ENCODE measurements at places on chromosomes 1 and 21.

DNA sequence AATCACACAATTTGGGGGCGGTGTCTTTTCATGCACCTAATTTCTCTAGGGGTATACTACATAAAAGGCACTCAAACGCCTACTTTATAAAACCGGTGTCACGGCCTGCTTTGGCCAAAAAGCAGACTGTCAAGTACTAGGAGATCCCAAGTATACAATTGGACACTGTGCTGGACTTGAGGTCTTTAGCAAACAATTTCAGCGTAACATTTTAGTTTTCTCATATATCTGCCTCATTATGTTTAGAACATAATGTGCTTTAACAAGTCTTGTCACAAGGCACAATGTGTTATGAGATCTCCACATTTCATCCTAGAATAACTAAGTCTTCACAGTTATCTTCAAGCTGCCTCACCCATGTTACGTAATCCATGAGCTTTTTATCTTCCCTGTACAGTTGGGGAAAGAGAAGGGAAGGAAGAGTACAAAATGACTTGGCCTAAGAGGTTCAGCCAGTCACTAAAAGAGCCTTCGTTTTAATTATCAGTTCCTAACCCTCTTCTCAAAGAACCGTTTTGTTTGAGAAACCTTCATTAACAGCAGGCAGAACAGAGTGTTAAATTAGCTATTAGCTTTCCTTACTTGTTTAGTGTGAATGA is 1.7 kb downstream of the SSX2IP start:
- no peak for DNase-seq

GRCh38 chr1:239742416-239743109 is 349.1 kb upstream of the FMN2 start:
- no peak for DNase-seq

DNA sequence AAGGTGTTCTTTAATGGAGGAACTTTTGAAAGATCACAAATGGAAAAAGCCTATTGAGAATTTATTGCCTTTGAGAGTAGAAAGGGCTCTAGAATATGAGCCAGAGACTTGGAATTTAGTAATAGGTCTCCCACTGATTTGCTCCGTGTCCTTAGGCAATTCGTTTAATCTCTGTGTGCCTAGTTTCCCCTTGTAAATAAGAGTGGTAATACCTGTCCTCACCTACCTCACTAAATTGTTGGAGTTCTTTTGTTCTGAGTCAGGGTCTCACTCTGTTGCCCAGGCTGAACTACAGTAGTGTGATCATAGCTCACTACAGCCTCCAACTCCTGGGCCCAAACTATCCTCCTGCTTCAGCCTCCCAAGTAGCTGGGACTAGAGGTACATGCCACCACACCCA is 15.0 kb upstream of the TEKT2 start:
- DNase-seq: no peak

GRCh38 chr1:171740356-171740863 is 1.5 kb downstream of the VAMP4 start:
- DNase-seq: no peak

GRCh38 chr1:245956225-245956624 is 550.9 kb downstream of the SMYD3 start:
- DNase-seq: peak; percentile 75

DNA sequence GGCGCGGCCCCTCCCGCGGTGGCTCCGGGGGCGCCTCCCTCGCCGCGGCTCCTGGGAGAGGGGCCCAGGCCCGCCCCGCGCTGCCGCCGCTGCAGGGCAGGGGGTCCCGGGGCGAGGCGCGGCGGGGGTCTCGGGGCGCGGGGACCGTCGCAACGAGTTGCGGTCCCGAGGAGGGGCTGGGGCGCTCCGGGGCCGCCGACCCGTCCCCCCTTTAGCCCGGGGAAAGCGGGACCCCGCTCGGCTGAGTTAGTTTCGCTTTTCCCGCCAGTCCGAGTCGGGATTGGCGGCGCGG is 493 bp downstream of the SPSB1 start:
- DNase-seq: no peak

- DNase-seq: peak; percentile 78
Observed at GRCh38 chr1:230917284-230918135, 49.2 kb upstream of the C1orf198 start.

- no peak for DNase-seq
Observed at GRCh38 chr1:234173968-234174367, 199.3 kb upstream of the COA6 start.

DNA sequence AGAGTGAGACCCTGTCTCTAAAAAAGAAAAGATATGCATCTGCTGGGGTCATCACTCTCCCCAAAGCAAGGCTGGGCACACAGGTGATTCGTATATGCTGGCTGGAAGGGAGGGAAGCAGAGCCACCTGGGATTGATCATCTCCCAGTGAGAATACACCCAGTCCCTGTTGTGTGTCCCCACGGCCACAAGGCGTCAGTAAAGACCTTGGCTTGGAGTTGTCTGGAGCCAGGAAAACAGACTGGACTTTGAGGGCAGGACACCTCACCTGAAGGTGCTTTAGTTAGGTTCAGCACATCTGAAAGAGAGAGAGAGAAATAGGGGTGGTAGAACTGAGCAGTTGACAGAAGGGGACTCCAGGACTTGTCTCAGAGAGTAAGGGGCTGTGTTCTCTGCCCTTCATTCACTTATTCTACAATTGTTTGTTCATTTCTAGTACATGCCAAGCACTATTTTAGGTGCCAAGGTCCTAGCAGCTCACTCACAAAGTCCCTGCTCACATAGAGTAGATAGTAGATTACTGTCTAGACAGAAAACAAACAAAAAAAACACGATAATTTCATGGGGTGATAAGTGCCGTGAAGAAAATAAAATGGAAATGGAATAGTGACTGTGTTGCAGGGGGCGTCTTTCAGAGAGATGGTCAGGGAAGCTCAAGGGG is 13.5 kb downstream of the CITED4 start:
- DNase-seq: peak; percentile 32

DNA sequence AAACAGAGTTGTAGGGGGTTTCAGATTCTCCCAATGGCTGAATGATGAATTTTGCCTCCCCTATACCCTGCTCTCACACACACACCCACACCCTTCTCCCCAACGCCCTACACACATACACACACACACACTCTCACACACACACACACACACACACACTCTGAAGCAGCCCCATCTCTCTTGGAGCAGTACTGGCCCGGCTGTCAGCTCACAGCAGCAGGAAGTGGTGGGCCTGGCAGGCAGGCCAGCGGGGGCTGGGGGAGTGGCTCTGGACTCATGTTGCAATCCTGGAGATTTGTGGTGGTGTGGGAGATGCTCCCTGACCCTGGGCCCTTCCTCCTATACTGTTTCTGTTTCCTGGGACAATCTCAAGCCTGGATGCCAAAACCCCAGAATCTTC is 2.2 kb downstream of the IKBKE start:
- DNase-seq: peak; percentile 45

- DNase-seq: no peak
Observed at GRCh38 chr1:14748151-14748550, 149.7 kb downstream of the KAZN start.

DNA sequence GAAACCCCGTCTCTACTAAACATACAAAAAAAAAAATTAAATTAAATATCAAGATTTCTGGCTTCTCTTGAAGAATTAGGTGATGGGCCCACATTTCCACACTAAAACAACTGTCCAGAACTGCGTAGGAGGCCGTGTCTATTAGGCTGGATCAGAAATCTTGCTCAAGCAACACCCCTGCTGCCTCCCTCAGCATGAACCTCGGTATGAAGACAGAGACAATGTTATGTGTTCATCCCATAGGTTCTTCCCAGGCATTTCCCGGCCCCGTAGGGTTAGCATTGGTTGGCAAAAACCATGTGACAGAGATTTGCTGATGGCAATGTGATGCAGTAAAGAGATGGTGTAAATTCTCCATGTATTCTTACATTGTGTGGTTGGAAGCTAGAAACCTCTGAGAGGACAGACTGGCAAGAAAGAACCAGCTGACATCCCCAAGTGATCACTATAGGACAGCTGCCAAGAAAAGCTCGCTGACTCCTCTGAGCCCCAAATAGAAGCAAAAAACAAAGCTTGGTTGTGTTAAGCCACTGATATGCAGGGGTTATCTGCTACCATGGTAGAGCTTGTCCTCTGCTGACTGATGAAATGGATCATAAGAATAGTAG is 34.5 kb downstream of the EBNA1BP2 start:
- DNase-seq: no peak

- no peak for DNase-seq
Observed at GRCh38 chr1:33517596-33518250, 45.3 kb downstream of the ZSCAN20 start.

- DNase-seq: no peak
Observed at GRCh38 chr21:34261841-34262468, 101.9 kb upstream of the KCNE2 start.

DNA sequence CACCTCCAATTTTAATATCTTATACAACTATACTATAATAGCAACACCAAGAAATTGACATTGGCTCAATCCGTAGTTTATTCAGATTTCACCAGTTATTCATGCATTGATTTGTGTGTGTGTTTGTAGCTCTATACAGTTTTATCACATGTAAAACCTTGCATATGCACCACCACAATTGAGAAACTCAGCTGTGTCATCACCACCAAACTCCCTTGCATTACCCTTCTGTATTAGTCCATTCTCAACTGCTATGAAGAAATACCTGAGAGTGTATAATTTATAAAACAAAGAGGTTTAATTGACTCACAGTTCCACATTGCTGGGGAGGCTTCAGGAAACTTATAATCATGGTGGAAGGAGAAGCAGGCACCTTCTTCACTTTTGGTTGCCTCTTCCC is 162.1 kb downstream of the PATJ start:
- DNase-seq: no peak

GRCh38 chr1:20787029-20787839 is at the start of gene HP1BP3:
Gene HP1BP3, minus strand, starts transcription at chr1:20787307. Its CDS starts 6,867 bp downstream, at chr1:20780440.
- DNase-seq: peak; percentile 91

DNA sequence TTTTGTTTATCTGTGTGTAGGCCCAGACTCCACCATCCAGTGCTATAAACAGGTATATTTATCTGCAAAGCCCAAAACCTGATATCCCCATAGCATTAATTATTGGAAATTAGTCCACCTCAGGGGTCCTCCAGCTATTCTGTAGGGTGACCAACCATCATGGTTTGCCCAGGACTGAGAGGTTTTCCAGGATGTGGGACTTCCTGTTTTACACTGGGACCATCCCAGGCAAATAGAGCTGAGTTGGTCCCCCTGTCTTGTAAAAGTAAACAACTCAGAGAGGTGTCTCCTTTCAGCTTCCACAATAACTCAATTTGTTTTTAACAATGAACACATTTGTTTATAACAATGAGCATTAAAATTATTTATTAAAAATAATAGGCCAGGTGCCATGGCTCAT is 7.8 kb upstream of the CELA2B start:
- no peak for DNase-seq

DNA sequence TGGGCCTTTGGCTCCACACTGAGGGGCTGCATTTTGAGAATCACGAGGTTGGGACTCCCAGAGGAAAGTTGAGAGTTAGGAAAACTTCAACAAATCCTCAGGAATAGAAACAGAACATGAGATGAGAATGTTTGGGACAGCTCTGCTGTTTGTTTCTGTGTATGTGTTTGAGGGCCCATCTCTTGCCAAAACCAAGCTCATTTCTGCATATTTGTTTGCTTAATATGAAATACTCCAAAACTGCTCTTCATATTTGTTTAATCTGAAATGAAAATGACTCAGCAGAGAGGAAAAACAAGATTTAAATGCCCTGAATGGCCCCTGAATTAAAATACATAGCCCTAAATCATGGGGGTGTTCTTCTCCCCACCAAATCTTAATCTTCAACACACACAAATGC is 78.1 kb downstream of the DDR2 start:
- DNase-seq: no peak

DNA sequence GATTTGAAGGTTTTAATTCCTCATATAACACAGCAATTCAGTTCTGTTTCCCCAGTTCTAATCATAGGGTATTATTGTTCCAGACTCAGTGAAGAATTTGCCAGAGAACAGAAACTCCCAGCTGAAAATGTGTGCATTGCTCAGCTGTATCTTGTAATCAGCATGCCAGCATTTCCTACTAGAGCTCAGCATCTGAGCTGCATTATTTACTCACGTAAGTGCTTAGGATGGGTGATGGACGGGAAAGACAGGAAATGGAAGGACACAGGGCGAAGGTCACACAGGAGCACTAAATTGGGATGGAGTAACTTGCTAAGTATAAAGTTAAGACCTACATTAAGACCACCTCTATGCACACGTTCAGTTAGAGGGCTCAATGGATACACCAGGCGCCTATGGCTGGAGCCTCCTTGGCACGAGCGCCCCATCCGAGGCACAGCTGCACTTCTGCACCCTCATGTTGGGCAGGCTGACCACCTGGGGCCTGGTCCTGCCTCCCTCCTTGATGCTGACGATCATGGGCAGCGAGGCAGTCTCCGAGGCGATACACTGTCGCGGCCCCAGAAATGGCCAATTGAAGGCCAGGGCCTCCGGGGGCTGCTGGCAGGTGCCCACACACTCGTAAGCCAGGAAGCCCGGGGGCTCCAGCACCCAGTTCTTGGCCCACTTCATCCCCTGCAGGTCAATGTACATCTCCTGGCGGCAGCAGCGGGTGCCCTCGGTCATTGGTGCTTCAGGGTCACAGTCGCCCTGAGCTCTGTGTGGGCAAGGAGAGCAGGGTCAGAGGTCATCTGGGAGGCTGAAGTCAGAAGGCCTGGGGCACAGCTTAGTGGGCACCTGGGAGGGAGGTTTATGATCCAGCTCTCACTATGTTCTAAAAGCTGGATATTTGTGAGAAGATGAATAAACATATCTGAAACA is 3.7 kb downstream of the LEFTY2 start:
- DNase-seq: no peak

DNA sequence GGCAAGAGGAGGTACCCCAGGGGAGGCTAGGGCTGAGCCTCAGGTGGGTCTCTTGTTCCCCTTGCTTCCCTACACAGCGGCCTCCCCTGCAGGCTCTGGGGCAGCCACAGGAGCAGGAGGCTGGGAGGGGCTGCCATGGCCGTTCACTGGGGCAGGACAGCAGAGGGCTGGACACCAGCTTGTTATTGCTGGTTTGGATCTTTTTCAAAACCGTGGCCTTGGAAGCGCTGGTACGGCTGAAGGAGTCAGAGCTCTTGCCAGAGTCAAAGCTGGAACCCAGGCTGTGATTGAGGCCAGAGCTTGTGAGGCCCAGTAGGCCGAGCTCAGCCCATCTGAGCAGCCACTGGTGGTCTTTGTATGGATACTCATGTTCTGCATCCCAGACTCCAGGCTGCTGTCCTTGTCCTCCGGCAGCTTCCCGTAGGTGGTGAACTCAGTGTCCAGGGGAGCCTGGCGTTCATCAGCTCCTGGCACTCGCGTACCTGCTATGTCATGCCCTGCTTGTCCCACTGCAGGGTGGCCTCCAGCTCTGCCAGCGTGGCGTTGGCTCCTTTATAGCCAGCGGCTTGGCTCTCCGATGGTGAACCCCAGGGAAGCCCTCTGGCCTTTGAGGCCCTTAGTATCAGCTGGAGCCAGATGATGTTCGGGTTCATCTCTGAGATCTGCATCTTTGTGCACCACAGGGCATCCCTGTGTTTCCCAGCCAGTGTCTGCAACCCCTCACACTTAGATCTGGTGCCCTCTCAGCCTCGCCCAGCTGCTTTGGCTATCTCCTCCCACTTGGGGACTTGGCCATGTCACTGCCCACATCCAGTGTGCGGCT is 40.3 kb upstream of the THEM4 start:
- no peak for DNase-seq

GRCh38 chr1:110477041-110477440 is 26.1 kb downstream of the PROK1 start:
- DNase-seq: no peak

GRCh38 chr1:31627301-31627929 is 9.9 kb downstream of the HCRTR1 start:
- no peak for DNase-seq

GRCh38 chr1:119822406-119822805 is 11.1 kb upstream of the REG4 start:
- DNase-seq: no peak

- DNase-seq: peak; percentile 83
Observed at GRCh38 chr1:156583821-156584622, 4.5 kb downstream of the TTC24 start.
